ENCODE measurements at places on chromosomes 11 and 22. TPM values are rescaled to one million over a fixed set of nuclear protein-coding genes. Genes with fewer than 3 reads are reported as not detected.

DNA sequence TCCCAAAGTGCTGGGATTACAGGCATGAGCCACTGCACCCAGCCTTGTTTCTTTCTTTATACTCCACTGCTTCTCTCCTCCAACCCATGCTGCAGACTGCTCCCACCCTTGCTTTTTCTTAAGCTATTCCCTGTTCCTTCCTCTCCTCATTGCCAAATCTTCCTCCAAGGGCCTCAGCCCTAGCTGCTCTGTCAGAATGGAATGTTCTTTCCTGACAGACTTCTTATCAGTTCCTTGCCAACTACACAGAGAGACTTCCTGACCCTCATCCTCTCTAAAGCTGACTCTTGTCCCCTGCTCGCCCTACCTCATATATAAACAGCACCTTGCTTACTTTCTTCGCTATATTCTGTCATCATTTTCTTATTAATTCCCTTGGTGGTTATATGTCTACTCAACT, 16.9 kb upstream of the PIK3C2A start:
- no peak overlapping the region for H3K4me3 ChIP-seq
- no peaks in the 10 kb centered on the region for H3K4me1 ChIP-seq
- H3K36me3 ChIP-seq: no peaks in the 10 kb centered on the region
- no peaks in the 10 kb centered on the region for H3K27me3 ChIP-seq
- no peak for DNase-seq
- H3K27ac ChIP-seq: no peak overlapping the region

GRCh38 chr11:47071341-47071740, 105.3 kb downstream of the ARFGAP2 start:
- no peaks in the 10 kb centered on the region for H3K27me3 ChIP-seq
- no peak for DNase-seq
- no peak overlapping the region for H3K4me3 ChIP-seq
- H3K27ac ChIP-seq: no peak overlapping the region

DNA sequence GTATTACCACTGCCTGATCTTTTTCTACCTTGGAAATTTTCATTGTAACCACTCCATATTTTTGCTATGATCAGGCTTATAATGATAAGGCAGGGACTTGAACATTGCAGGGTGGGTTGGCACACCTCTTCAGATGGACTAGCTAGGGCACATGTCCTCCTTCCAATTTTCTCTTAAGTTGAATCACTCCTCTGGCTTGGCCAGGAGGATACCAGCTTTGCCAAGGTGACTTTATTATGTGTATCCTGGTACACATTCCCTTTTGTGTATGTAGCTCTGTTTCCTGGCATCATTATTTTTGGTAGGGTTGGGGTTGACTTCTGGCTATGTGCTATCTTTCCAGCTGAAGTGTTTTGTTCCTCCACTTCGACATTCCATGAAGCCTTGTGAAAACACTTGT, 8.5 kb upstream of the LDLRAD3 start:
- no peaks in the 10 kb centered on the region for H3K27me3 ChIP-seq
- DNase-seq: no peak
- no peaks in the 10 kb centered on the region for H3K36me3 ChIP-seq
- H3K4me3 ChIP-seq: no peak overlapping the region

- no peak for DNase-seq
- no peaks in the 10 kb centered on the region for H3K27me3 ChIP-seq
- H3K36me3 ChIP-seq: peaks cover 46% of the 10 kb centered on the region
- H3K4me3 ChIP-seq: no peak overlapping the region
Measured at GRCh38 chr11:116777056-116777455, 4.3 kb upstream of the BUD13 start.

- H3K4me1 ChIP-seq: peaks cover 5% of the 10 kb centered on the region
- no peak for DNase-seq
Measured at GRCh38 chr11:12810568-12810894, 136.3 kb downstream of the TEAD1 start.

GRCh38 chr22:39308614-39309363, 10.6 kb downstream of the RPL3 start:
- peaks cover 14% of the 10 kb centered on the region for H3K4me1 ChIP-seq
- no peak for DNase-seq
- no peak overlapping the region for H3K4me3 ChIP-seq
- peak overlapping the region; percentile 45 for H3K27ac ChIP-seq
- no peaks in the 10 kb centered on the region for H3K27me3 ChIP-seq

DNA sequence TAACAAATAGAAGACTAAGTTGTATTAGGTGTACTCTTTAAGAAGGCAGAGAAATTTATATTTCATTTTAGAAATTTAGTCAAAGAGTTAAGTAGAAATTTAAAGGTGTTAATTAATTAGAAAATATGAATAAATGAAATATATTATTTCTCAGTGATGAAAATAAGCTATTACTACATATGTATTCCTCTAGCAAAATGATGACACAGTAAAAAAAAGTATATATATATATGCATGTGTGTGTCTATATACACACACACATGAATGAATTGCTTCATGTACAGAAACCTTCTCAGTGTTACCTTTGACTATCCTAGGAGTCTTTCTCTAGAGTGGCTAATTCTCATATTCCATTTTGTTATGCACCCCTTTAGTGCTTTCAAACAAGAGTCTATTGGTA, 7.7 kb downstream of the RNF141 start:
- peaks cover 10% of the 10 kb centered on the region for H3K36me3 ChIP-seq
- DNase-seq: no peak
- H3K27ac ChIP-seq: no peak overlapping the region
- no peaks in the 10 kb centered on the region for H3K27me3 ChIP-seq

- DNase-seq: no peak
- H3K4me3 ChIP-seq: no peak overlapping the region
- H3K4me1 ChIP-seq: no peaks in the 10 kb centered on the region
- H3K27me3 ChIP-seq: no peaks in the 10 kb centered on the region
Measured at GRCh38 chr22:44838316-44839016, 86.1 kb downstream of the ARHGAP8 start.

- no peak overlapping the region for H3K4me3 ChIP-seq
- DNase-seq: no peak
- peaks cover 18% of the 10 kb centered on the region for H3K36me3 ChIP-seq
- no peak overlapping the region for H3K27ac ChIP-seq
- H3K4me1 ChIP-seq: no peaks in the 10 kb centered on the region
Measured at GRCh38 chr22:41355895-41356294, 25.8 kb upstream of the TEF start.

- H3K4me1 ChIP-seq: no peaks in the 10 kb centered on the region
- no peaks in the 10 kb centered on the region for H3K27me3 ChIP-seq
- no peaks in the 10 kb centered on the region for H3K36me3 ChIP-seq
- H3K4me3 ChIP-seq: no peak overlapping the region
Measured at GRCh38 chr11:95704865-95705264, 84.7 kb downstream of the FAM76B start.

DNA sequence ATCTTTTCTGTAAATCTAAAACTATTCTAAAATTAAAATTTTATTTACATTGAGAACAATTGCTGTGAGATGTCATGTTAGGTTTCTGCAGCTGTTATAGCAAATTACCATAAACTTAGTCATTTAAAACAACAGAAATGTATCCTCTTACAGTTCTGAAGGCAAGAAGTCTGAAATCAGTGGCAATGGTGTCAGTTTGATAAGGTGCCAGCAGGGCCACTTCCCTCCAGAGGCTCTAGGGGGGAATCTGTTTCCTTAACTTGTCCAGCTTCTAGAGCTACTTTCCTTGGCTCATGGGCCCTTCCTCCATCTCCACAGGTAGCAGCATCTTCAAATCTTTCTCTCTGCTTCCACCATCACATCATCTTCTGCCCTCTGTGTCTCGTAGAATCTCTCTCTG, 23.0 kb downstream of the MOGAT2 start:
- peaks cover 7% of the 10 kb centered on the region for H3K4me1 ChIP-seq
- H3K36me3 ChIP-seq: no peaks in the 10 kb centered on the region
- no peak overlapping the region for H3K27ac ChIP-seq
- DNase-seq: no peak
- H3K27me3 ChIP-seq: no peaks in the 10 kb centered on the region

Gene RASD2
- under 0.01 TPM for total RNA-seq

Gene FAM111B
- total RNA-seq: 0.08 TPM

DNA sequence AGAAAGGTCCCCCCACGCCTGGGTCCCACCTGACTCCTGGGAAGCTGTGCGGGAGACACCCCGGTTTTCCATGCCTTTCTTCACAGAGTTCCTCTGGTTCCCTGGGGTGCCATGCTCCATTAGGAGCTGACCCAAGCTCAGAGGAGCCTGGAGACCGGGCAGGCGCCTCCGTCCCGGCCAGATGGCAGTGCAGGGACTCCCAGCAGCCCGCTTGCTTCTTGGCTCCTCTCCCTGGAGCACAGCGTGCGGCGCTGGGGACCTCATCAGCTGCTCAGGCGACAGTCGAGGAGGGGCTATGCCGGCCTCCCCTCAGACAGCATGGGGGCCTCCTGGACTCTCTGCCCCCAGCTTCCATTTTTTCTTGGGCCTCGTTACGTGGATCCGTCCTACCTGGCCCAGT, 13.1 kb upstream of the TTLL12 start:
- H3K4me1 ChIP-seq: no peaks in the 10 kb centered on the region
- H3K36me3 ChIP-seq: no peaks in the 10 kb centered on the region
- no peak for DNase-seq
- H3K27ac ChIP-seq: no peak overlapping the region

Gene SVIP
- total RNA-seq: 2.7 TPM

DNA sequence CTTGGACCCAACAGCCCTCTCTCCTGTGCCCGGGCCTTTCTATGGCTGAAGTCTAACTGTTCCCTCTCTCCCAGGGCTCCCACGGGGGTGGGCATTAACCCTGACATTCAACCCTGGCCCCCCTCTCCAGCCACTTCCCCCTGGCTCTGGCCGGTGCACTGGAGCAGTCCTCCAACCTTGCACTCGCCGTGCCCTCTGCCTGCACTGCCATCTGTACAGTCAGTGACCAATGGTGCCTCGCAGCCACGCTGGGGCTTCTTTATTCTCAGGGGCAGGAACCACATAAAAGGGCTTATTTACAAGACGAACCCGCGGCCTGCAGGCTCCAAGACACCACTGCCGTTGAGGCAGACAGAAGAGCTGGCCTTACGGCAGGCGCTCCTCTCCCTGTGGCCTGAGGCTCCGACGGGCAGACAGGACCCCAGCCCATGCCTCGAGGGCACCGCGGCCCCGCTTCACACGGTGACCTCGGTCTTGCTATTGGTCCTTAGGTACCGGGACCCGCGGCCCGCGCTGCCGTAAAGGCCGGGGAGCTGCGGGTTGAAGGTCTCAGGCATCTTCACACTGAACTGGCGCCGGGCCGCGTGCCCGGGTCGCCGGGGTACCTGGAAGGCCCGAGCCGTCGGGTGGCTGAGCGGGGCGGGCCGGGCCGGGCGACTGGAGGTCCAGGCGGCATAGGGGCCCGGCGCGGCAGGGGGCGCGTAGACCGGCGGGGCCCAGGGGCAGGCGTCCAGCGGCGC, 5.4 kb downstream of the SHISA8 start:
- H3K4me3 ChIP-seq: no peak overlapping the region
- DNase-seq: no peak
- H3K27ac ChIP-seq: no peak overlapping the region
- peaks cover 8% of the 10 kb centered on the region for H3K36me3 ChIP-seq
- H3K27me3 ChIP-seq: no peaks in the 10 kb centered on the region
- peaks cover 6% of the 10 kb centered on the region for H3K4me1 ChIP-seq

- no peaks in the 10 kb centered on the region for H3K36me3 ChIP-seq
- no peak overlapping the region for H3K4me3 ChIP-seq
- no peaks in the 10 kb centered on the region for H3K27me3 ChIP-seq
- no peaks in the 10 kb centered on the region for H3K4me1 ChIP-seq
- DNase-seq: no peak
Measured at GRCh38 chr11:87114093-87114492, 76.4 kb downstream of the TMEM135 start.

Gene PELI3
- total RNA-seq: 1.9 TPM

Gene RTN4RL2
- 0.89 TPM for total RNA-seq

DNA sequence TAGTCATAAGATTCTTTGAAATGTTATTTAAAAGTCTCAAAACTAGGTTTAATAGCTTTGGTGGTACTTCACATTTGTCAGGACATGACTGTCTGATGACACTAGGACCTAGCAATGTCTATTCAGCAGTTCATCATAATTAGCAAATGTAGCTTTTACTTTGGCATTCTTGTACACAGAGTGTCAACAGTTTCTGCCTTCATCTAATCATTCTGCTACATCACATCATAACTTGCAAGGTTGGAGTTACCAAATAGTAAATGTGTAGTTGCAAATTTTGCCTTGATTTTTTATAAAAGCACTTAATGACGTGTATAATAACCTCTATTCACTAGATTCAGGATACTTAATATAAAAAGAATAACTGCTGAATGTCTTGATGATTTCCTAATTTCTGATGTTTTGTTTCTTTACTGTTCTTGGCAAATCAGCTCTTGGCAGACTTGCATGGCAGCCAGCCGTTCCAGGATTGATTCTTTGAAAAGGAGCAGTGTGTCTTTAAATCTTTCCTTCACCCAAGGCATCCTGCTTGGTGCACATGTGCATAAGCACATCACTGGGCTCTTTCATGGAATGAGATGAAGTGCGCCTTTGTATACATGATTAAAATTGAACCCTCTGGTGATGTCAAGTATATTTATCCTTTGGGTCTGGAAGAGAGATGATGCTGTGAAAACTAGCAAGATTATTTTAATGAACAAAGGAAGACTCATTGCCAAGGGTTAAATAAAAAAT, 12.2 kb downstream of the FBXO7 start:
- no peak for DNase-seq
- no peak overlapping the region for H3K4me3 ChIP-seq
- H3K27me3 ChIP-seq: no peaks in the 10 kb centered on the region
- no peak overlapping the region for H3K27ac ChIP-seq
- peaks cover 3% of the 10 kb centered on the region for H3K4me1 ChIP-seq
- peaks cover 39% of the 10 kb centered on the region for H3K36me3 ChIP-seq

Gene NDUFS3
- total RNA-seq: 55.0 TPM

Data from liver (tissue), 10 donors.